IMR-90 (cell line): ENCODE measurements at places on chromosomes 12 and 14.

DNA sequence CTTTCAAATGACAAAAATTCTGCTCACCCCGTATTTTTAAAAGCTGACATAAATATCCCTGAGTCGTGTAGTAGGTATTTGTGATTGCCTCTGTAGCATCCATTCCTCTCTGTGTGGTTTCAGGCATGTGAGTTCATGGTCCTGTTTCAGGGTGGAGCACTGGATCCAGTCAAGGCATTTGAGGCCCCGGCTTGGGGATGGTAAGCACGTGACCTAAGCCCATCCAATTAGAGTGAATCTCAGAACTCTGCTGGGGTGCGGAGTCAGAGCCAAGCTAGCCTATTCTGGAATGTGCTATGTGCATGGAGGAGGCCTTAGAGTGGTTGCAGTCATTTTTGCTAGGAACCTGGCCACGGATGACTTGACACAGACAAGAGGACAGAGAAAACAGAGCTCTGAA, 4.3 kb upstream of the CSRP2 start:
- DNase-seq = peak; percentile 84

GRCh38 chr12:124609041-124609989, 41.9 kb upstream of the NCOR2 start:
- DNase-seq = peak; percentile 34

- DNase-seq = no peak
These were observed at the start of gene USP44 for GRCh38 chr12:95551305-95551704. USP44 (minus strand) TSS chr12:95551476; CDS start chr12:95534256, 17,220 bp downstream.

GRCh38 chr14:85471744-85472143, 58.2 kb upstream of the FLRT2 start:
- peak; percentile 94 for DNase-seq

DNA sequence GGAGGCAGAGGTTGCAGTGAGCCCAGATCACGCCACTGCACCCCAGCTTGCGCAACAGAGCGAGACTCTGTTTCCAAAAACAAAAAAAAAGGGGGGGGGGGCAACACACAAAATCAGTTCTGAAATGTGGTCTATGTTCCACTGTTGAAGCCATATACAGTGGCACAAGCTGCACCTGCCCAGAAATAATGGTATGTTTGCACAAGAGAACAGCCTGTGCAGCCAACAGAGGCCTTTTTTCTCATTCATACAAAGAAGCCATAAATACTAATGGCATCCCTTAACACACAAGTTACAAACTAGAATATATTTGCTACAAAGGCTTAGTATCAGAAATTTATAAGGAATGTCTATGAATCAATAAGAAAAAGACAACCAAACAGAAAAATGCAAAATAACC, 37.1 kb downstream of the ITPR2 start:
- no peak for DNase-seq

GRCh38 chr12:32561931-32562341, 117.2 kb upstream of the DNM1L start:
- no peak for DNase-seq

GRCh38 chr12:116539905-116540482, 19.2 kb upstream of the MAP1LC3B2 start:
- DNase-seq = peak; percentile 72

DNA sequence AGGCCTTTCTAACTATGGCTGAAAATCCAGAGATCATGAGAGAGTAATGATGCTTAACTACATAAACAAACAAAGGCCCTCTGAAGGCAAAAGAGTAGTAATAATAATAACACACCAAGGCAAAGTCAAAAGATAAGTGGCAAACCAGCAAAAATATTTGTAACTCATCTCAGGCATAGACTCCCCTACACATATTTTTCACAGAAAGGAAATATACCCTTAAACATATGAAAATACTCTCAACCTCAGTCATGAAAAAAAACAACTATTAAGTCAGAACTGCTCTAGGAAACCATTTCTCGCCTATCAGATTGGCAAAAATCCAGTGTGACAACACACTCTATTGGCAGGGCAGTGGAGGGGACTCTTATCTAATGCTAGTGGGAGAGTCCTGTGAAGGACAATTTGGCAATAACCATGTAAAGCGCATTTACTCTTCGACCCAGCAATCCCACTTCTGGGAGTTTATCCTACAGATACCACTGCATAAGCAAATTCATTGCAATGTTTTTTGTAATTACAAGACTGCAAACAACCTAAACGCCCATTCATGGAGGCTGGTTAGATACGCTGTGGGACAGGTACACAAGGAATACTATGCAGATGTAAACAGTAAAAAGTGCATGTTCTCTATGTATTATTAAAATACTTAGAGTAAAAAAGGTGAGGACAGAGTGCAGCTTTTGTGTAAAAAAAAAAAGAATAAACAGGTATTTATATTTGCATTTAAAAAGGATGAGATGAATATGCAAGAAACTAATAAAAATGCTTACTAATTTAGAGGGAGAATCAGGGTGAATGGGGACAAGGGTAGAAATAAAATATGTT, 26.0 kb upstream of the IL22 start:
- DNase-seq = peak; percentile 28

DNA sequence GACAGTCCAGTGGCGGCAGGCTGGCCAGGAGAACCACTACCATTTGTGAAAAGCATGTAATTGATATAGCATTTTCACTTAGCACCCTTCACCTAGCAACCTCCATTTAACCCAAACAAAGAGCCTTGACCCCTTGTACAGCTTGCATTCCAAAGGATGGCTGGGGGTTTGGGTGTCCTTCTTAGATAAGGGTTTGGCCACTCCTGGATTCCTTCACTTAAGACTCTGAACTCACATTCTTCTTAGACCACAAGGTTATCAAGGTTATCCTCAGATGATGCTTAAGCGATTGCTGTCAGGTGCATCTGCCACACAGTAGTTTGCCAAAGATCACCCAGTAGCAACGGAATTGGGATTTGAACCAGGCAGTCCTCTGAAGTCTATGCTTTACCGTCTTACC, 102.8 kb downstream of the ZNF664 start:
- no peak for DNase-seq

DNA sequence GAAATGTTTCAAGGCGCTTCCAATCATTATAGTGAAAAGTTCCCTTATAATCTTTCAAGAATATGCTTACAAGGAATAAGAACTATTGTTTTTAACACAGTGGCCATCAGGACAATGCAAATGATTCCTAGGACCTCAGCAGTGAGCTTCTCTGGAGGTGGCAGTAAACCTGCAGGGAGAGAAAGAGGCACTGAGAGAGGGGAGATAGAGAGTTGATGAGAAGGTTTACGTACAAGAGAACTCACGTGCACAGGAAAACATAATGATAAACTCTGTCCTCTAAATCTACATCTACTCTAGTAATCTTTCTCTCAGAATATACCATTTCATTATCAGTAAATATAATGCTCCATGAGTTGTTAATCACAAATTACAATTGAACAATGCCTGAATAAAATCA, 715 bp downstream of the KLRC4 start:
- no peak for DNase-seq

DNA sequence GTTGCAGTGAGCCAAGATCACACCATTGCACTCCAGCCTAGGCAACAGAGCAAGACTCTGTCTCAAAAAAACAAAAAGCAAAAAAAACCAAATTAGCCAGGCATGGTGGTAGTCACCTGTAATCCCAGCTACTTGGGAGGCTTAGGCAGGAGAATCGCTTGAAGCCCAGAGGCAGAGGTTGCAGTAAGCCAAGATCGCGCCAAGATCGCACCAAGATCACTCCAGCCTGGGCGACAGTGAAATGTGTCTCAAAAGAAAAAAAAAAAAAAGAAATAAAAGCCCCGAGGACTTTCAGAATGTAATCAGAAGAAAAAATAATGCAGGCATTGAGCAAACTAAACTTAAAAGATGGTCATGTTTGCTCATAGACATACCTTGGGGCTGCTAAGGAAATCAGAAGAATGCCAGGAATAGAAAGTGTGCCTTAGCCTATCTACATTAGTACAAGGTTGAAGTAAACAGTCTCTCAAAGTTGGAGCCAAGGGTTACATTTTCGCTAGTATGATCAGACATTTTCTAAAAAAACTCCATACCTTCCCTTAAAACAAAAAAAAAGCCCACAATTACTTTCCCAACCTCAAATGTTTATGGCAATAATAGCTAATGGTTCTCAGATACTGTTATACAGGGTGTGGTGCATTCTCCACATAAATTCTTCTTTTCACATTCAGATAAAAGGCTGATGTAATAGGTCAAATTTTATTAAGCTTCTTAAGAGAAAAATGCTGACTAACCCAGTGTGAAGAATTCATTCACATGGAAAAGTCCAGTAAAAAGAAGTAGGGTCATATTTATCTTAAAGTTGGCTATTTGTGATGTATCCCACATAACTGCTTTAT, 15.8 kb downstream of the DTD2 start:
- DNase-seq = peak; percentile 72

- DNase-seq = peak; percentile 15
These were observed 322.9 kb downstream of the KCNH5 start for GRCh38 chr14:62722406-62722805.

DNA sequence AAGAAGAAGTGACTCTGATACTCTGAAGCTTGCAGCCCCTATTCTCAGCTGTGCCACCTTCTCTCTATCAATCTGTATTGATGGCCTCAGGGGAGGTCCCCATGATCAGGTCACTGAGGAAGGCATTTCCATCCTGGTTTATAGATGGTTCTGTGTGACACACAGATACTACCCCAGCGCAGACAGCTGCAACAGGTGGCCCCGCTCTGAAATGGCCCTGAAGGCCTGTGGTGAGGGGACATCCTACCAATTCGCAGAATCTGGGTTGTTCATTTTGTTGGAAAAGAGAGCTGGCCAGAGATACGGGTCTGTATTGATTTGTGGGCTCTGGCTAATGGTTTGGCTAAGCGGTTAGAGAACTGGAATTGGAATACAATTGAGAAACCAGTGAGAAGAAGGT, 21.7 kb downstream of the DLK1 start:
- DNase-seq = no peak

DNA sequence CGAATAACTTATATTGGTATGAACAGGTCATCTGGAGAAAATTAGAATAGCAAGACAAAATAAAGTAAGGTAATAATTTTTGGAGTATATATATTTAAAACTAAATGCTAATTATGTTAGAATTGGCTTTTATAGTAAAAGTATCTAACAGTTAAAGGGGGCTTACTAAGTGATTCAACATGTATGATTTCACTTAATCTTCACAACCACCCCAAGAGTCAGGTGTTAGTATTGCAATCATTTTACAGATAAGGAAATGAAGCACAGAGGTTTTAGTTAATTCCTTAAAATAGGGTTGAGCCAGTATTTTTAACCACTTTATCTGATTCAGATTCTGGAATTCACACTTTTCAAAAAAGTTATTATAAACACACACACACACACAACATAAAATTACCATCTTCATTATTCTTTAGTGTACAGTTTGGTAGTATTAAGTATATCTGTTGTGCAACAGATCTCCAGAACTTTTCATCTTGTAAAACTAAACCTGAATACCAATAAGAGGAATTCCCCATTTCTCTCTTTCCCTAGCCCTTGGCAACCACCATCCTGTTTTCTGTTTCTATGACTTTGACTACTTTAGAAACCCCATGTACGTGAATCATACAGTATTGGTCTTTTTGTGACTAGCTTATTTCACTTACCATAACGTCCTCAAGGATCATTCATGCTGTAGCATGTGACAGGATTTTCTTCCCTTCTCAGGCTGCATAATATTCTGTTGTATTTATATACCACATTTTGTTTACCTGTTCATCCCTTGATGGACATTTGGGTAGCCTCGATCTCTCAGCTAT, 12.5 kb downstream of the A2M start:
- DNase-seq = no peak

DNA sequence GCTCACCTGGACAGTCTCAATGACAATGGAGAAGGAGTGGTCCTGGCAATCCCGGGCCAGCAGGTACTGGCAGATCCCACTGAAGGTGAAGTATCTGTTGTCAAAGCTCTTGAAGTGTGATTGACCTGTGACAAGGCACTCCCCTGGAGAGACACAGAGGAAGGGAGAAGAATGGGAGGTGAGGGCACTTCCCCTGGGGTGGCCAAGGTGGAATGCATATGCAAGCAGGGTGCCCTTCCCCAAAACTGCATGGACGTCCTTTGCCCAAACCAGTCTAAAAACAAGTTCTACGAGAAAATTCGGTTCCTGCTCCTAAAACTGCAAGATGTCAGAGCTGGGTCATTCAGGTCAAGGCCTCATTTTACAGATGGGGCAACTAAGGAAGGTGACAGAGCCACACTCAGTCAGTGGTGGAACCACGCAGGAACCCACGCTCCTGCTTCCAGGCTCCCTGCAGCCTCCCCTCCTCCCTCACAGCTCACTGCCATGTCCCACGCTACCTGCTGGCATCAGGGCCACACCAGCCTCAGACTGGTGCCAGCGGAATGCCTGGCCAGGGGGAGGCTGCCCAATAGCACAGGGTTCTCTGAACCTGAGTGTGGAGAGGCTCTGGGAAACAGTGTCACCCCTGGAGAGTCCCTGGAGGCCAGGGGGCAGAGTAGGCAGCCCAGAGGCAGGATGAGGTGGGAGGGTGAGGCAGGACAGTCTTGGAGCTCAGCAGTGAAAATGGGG, 59.2 kb downstream of the VWF start:
- DNase-seq = no peak

DNA sequence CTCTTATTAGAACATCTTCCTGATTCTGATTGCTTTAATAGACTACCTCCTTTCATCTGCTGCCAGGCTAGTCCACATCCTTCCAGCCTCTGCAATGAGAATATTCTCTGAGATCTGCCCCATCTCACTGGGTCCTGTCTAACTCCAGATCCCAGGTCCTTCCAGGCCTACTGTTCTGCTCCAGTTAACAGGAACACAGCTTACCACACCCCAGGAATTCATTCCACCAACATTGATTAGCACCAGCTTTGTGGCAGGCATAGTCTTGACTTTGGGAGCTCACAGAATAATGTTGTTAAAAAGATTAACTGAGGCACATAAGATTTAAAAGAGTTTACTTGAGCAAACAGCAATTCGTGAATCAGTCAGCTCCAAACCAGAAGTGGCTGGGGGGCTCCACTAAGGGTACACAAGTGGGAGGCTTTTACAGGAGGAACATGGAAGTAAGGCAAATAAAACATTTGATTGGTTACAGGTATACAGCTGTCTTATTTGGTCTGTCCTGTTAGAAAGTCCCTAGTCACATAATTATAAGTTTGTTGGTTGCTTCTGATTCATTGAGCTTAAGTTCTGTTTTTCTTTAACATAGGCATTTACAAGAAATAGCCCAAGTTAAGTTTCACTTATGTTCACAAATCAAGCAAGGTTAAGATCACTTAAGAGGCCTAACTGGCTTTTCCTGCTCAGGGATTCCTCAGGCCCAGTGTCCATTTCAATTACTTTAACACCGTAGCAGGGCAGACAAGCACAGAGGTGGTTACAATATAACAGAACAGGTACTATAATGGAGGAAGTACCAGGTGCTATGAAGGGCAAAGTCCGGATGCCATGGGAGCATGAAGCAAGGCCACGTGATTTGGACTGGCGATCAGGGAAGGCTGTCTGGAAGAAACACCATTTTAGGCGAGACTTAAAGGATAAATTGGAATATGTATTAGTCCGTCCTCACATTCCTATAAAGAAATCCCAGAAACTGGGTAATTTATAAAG, 12.2 kb upstream of the MYH7 start:
- no peak for DNase-seq

GRCh38 chr14:77542421-77543239, 44.0 kb upstream of the ISM2 start:
- no peak for DNase-seq
